ENCODE measurements at places on chromosomes 1 and 21.
A peak's percentile ranks its signal among the peaks of the same experiment; 100 is the strongest.

DNA sequence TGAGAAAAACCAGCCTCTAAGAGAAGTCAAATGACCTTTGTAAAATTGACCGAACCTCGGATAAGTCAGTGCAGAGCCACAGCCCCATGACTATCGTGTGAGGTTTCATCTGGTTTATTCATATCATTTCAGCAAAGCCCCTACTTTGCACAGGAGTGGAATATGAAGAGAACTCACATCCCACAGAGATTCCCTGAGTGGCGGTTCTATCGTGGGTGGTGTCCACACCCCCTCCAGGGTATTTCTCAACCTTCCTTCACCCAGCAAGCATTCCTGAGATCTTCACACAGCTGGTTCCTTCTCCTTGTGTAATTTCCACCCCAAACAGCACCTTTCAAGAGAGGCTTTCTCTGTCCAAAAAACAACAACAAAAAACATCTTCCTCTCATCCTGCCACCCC lies 47.5 kb downstream of the EVA1C start:
- DNase-seq: no peak

- no peak for DNase-seq
These were observed 8.9 kb downstream of the MTF1 start for GRCh38 chr1:37850352-37850955.

- no peak for DNase-seq
These were observed 55.3 kb downstream of the GORAB start for GRCh38 chr1:170587253-170587593.

DNA sequence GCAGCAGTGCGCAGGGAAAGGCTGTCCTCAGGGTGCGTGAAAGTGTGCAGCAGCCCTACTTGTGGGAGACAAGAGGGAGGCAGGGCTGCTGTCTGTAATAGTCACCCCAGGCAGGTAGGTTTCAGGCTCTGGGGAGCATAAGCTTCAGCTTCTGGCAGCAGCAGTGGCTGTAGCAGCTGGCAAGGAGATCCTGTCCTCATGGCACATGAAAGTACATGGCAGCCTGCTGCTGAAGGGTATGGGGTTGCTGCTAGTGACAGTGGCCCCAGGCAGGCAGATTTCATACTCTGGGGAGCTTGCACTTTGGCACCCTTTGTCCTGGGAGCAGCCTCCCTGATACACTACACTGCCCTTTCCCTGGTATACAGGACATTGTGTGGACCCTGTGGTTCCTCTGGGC lies 26.3 kb downstream of the KIAA0319L start:
- DNase-seq: no peak

DNA sequence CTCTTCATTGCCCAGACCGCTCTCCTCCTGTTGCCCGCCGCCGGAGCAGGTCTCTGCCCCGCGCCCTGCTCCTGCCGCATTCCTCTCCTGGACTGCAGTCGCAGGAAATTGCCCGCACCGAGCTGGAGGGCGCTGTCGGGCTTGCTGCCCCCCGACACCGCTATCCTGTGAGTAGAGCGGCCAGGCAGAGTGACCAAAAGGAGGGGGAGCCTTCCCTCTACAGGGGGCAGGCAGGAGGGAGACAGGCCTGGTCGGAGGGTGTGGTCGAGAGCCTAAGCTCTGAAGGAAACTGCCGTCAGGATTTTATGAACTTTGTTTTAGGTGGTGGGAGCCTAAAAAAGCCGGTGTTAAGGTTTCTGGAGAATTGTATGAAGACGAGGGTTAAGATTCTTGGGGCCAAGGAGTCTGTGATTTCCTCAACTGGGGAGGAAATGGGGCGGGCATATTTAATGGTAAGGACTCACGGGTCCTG lies 517 bp downstream of the LRIG2 start:
- DNase-seq: no peak

DNA sequence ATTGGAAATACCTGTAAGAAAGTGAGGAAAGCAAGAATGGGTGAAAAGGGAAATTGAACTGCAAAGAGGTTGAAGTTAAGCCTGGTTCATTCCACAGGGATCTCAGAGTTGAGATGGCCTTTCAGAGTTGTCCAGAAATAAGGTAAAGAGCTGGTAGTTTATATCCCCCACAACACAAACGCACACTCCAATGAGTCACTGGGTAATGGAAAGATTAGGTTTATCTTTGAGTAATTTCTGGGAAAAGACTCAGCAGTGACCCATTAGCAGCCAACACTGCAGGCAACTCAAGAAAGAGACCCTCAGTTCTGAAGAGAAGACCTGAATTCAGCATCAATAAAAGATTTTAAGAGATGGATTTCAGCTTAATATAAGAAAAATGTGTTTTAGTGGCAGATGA lies 485.5 kb downstream of the PTPRC start:
- no peak for DNase-seq

GRCh38 chr21:14685568-14685967 lies 139.5 kb upstream of the SAMSN1 start:
- no peak for DNase-seq

DNA sequence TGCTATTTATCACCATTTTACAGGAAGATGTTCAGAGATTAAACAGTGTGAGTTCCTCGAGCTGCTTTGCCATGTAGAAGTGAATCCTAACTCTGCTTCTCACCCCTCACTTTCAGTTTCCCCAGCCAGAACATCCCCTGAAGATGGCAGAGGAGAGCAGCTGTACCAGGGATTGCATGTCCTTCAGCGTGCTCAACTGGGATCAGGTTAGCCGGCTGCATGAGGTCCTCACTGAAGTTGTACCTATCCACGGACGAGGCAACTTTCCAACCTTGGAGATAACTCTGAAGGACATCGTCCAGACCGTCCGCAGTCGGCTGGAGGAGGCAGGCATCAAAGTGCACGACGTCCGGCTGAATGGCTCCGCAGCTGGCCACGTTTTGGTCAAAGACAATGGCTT lies 16.9 kb downstream of the TENT5C start:
- no peak for DNase-seq

GRCh38 chr1:11147197-11147770 lies 41.9 kb upstream of the ANGPTL7 start:
- DNase-seq: no peak

GRCh38 chr1:38789498-38790169 lies 69.9 kb downstream of the RRAGC start:
- no peak for DNase-seq

DNA sequence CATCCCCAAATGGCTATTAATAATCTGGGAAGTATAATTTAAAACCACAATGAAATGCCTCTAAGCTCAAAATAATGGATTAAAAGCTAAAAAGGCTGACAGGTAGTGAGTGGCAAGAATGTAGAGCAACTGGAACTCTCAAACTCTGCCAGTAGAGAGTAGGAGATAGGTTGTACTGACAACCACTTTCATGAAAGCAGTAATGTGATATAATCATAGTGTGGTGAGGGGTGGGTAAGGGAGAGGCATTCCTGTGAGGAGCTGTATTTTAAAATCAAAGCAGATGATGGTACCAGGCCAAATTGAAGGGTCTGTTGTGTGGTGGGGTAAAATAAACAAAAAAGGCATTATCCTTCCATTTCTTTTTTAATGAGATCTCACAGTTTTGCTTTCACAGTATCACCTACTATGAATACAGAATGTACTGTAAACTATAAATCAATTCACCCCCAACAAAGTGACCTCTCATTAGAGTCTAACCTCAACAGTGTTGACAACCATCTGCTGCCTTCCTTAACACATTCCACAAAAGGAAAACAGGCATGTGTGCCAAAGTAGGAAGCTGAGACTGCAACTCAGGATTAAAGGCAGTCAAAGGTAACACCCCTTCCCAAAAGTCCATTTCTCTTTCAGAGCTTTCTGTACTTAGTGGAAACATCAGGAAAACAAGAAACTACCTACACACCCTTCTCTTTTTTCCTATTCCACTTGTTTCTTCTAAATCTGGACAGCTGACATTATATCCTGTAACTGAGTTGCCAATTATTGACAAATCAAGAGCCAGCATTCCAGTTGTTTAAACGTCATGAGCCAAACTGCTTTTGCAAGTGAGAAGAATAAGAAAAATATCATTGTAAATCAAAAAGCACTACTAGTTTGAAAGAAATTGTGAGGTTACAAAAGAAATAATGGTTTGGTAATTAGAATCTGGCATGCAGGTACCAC lies 130.8 kb downstream of the FAF1 start:
- peak; percentile 32 for DNase-seq

- no peak for DNase-seq
These were observed 63.9 kb upstream of the HSD17B7 start for GRCh38 chr1:162726555-162726954.

DNA sequence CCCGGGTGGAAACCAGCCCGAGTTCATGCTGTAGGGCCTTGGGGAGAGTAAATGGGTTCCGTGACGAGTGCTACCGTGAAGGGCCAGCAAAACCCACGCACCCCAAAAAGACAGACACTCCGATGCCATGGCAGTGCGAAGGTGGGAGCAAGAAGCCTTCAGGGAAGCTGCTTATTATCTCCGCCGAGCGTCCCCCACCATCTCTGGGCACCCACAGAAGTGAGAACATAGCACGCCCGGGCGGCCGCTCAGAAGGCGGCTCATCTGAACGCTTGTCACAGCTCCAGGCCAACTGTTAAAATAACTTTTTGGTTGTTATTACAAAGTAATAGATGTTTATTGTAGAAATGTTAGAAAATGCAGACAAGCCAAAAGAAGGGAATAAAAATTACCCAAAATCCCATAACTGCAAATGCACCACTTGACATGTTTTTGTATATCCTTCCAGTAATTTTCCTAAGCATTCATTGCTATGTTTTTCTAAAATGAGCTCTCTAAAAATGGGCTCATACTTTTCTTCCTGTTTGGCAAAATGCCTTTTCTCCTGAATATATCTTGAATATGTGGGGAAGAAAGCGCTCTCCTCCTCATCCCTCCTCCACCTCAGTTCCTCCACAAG lies 234.9 kb downstream of the NPHP4 start:
- no peak for DNase-seq

- DNase-seq: no peak
These were observed 18.0 kb upstream of the PIK3CD start for GRCh38 chr1:9633493-9633892.

GRCh38 chr1:194705123-194705854 lies 1518.9 kb upstream of the B3GALT2 start:
- DNase-seq: no peak

DNA sequence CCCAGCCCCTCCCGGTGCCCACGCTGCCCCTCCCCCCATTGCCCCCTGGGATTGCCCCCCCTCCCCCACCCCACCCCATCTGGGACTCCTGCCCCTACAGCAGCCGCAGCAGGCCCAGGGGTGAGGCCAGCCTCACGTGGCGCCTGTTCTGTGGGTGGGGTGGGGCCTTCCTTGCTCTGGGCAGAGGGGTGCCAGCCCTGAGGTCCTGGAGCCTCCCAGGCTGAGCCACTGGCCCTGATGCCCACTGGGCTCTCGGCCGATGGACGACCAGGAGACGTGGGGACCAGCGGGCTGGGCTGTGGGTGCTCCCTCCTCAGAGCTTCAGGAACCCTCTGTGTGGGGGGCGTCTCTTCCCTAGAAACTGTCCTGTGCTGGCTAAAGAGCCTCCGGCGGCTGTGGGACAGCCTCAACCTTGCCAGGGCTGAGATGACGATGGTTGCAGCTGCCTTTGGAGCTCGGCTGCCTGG lies 5.8 kb upstream of the C1orf159 start:
- no peak for DNase-seq

DNA sequence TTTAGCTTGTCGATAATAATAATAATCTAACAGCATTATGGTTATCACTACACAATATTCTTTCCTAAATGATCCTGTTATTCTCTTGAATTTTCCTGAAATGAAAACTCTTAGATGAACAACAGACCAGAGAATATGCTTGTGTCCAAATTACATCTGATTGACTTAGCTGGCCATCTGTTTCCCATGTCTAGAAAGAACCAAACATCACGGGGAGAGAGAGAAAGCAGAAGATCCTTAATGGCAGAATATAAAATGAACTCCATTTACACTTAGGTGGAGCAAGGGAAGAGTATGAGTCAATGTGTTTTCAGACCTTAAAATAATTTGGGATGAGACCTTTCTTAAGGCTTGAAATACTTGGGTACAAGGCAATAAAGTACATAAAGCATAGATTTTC lies 162.2 kb downstream of the DSCAM start:
- DNase-seq: no peak

GRCh38 chr1:33382661-33383415 lies 48.1 kb downstream of the PHC2 start:
- DNase-seq: no peak

DNA sequence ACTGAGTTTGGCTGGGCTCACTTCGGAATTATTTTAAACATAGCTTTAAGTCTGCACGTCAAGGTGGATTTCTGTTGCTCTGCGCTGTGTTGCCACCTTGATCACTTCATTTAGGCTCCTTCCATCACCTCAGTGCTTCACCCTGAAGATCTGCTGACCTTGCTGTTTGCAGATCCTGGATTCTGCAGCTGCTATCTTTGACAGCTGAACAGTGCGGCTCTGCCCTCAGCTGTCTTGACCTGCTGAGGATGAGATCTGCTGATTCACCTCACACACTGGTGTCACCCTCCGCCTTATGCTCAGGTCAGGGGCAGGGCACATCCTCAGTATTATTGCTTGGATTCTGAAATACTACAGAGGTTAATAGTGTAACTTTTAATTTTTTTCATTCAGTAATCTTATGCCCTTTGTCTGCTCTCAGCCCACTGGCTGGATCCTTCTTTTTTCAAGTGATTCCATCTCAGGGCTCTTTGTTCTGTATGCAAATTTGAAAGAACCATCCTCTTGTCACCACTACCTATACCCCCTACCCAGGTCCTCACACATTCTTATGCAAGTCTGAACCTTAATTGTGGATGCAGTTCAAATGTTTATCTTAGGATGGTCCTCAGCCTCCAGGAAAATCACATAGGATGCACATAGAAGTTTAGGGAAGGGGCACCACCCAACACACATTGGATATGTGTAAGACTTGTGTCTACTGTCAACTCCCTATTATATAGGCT lies 364.0 kb downstream of the OLFM3 start:
- no peak for DNase-seq

- no peak for DNase-seq
These were observed 17.8 kb downstream of the TFF3 start for GRCh38 chr21:42297377-42297776.

DNA sequence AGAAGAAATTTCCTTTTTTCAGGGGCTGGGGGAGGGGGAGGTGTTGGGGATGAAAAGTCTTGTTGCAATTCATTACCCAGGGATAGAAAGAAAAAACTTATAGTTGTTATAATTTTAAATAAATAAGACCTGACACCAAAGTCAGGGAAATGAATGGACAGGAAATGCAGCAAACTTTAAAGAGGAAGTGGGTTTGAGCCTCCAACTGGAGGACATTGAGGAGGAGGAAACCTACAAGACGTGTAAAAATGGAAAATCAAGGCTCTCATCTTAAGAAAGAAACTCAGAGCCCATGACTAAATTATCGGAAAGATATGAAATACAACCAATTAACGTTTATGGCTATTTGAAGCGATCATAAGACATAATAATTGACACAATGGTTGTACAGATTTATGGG lies 54.4 kb downstream of the NIBAN1 start:
- DNase-seq: no peak

- no peak for DNase-seq
These were observed 51.1 kb upstream of the LDLRAP1 start for GRCh38 chr1:25492323-25492722.

GRCh38 chr21:28167366-28167765 lies 825.3 kb downstream of the LTN1 start:
- DNase-seq: no peak

All from epithelial cell of proximal tubule (primary cell).